HFFc6 (cell line): ENCODE measurements at places on chromosomes 11 and 22.

GRCh38 chr11:108468478-108468864, 1.1 kb upstream of the C11orf65 start:
- DNase-seq = no peak

GRCh38 chr11:47050284-47050683, 113.7 kb downstream of the CSTPP1 start:
- no peak for DNase-seq

GRCh38 chr11:131234221-131234620, 136.2 kb upstream of the NTM start:
- DNase-seq = no peak

DNA sequence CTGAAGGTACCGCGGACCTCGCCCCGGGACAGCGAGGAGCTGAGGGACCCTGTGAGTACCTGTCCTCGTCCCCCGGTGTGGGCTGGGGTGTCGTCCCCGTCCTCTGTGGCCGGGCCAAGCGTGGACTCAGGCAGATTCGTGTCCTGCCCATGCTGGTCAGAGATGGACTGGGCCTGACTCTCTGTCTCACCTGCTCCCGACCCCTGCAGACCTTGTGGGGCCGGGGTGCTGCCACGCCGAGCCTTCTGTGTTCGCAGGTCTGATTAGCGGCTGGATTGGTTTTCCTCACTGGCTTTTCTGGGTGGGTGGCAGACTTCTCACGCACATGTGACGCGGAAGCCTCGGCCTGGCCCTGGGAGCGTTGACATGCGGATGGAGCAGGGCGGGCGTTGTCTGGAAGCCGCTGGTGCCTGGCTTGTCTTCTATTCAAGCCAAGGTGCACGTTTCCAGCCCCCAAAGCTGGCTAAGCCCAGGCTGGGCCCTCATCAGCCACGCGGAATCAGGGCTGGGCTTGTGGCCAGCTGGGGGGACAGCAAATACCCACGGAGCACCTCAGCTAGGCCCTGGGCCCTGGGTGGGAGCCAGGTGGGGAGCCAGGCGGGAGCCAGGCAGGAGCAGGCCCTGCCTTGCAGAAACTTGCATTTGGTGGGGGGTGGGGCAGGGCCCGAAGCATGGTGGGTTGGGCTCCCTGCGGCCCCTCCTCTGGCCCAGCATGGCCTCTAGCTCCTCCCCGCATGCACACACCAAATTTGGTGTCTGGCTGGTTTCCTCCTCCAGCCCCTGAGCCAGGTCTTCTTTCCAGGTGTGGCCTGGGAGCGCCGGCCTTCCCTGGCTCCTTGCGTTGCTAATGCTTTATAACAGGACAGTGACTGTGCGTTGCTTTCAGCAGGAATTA, 7.0 kb downstream of the GRAMD4 start:
- DNase-seq = no peak

GRCh38 chr22:22074634-22075381, 92.2 kb upstream of the TOP3B start:
- DNase-seq = no peak

DNA sequence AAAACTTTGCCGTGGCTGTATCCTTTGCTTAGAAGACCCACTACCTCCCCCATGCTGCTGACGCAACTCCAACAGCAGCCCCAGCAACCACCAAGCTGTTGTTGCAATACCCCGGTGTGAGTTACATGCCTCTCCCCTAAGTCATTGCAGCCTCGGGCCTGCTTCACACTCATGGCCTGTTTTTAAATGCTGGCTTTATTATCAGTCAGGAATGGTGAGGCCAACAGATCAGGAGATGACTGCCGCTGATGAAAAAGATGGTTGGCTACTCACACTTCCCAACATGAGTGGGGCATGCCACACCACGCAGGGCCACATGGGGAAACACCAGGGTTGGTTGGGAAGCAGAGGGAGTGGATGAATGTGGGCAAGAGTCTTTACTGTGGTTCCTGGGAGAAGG, 171.5 kb upstream of the SYT13 start:
- peak; percentile 89 for DNase-seq

DNA sequence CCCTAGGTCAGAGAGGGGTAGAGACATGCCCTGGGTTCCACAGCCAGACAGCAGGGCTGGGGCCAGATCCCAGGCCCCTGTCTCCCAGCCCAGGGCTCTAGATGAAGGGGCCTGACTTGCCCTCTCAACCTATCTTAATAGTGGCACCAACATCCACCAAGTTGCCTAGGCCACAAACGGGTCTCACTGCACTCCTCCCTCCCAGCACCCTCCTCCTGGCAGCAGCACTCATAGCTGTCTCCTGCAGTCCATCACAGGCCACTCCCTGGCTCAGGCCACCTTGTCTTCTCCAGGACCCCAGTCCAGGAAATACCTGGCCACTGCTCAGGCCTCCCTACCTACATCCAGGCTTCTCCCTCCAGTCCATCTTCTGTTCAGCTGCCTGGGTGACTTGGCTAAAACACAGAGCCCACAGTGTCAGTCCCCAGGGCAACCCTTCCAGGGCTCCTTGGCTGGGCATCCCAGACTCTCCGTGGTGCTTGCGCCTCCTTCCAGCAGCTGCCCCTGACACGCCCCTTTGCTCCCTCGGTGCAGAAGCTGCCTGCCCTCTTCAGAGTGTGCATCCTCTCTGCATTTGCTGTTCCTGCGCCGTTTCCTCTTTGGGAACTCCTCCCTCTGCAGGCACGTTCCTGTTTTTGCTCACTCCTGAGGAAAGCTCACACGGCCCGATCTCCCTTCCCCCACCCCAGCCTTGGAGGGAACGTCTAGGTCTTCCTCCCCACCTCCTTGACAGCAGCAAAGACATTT, 40.5 kb downstream of the LRRC32 start:
- DNase-seq = peak; percentile 7

DNA sequence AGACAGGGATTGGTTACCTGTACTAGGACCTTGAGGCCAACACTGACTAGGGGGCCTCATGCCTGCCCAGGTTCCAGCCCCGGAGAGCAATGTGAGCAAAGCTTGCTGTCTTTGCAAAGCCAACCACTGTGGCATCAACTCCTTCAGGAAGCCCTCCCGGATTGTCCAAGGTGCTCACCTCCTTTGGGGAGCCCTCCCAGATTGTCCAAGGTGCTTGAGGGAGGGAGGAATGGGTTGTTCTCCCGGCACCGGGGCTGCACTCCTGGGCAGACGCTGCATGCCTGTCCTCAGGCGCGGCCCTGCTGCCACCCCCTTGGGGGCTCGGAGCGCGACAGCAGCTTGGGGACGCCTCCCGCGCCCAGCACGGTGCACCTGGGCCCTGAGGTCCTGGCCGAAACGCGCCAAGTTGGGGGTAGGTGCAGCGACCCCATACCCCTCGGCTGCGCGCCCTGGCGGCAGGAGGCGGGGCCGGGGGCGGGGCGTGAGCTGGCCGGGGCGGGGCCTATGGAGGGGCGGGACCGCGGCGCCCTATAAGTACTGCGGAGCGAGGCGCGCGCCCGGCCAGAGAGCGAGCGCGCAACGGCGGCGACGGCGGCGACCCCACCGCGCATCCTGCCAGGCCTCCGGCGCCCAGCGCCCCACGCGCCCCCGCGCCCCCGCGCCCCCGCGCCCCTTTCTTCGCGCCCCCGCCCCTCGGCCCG, at the start of gene CD81:
CD81 (plus strand) TSS at position 560 of the 701 bp plus-strand sequence. CDS start 240 bp downstream, outside the sequence.
- no peak for DNase-seq

DNA sequence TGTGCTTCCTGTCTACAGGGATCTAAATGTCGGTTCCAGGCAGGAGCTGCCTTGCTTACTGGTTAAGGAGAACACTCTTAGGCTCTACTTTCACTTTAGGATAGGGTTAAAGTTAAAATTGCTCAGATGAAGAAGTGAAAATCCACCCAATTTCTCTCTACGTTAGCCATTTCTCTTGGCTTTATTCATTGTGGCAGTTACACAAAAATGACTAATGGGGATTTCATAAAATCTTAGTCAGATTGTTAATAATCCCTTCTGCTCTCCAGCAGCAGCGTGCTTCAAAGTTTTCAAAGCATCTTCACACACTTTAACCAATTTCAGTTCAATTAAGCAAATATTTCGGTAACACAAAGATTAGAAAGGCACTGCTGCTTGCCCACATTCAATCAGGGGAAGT, 58.4 kb upstream of the RCN1 start:
- peak; percentile 24 for DNase-seq

DNA sequence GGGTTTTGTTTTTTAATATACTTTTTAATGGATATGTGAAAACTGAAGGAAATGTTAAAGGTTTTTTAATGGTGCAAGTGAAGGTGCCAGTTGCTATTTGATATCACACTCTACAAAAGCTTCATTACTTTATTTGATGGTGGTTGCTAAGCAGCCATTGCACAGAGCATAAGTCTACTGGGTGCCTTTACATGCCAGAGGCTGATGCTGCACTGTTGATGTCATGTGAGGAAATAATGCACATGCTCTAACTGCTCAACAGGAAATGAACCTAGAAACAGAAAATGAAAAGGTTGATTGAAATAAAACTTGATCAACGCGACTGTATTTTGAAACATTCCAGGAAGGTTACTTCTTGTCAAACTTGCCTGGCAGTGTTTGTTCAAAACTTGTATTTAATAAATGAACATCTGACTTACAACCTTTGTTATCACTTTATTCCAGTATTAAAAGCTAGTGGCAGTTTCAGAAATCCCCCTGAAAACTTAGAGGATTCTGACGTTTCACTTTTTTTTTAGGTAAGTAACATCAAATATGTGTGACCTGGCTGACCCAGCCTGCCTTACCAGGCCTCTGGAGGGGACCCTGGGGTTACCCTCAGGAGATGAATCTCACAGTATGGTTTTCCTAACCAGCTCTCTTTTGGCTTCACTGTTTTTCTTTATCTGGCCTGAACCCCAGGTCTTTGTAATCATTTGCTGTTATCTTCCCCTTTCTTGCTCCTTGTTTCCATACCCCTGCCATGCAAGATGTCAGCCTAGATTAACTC, 2.4 kb upstream of the ATP5MG start:
- DNase-seq = no peak

DNA sequence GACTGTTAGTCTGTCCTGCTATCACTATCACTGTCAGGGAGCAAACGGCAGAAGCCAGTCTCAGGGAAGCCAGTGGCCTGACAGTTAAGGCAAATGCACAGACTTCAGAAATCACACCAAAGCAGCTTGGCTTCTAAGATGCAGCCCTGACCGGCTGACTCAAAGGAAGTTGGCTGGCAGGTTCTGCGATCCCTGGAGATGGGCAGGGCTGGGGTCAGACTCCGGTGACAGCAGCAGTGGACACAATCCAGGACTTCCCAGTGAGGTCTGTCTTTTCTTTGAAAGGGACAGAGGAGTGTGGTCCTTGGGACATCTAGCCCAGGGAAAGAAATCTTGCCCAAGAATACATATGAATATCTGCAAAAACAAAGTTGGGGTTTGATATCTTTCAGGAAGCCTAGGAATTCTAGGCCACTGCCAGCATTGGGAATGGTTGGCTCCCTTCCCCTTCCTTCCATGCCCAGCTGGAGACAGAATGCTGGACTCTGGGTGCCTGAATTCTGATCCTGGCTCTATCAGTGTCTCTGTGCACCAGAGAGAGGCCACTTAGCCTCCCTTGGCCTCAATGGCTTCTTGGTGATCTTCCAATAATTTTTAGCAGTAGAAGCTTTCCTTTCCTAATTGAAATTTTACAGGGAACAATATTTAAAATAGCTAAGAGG, 108.9 kb downstream of the KIRREL3 start:
- DNase-seq = peak; percentile 10

GRCh38 chr22:25881210-25881755, 139.3 kb downstream of the MYO18B start:
- no peak for DNase-seq

- DNase-seq = peak; percentile 36
Measured at GRCh38 chr22:46791201-46791731, 28.8 kb downstream of the TBC1D22A start.

- no peak for DNase-seq
Measured at GRCh38 chr11:34316347-34317035, 41.3 kb downstream of the ABTB2 start.

- DNase-seq = no peak
Measured at GRCh38 chr11:41486424-41486823, 27.0 kb upstream of the LRRC4C start.

DNA sequence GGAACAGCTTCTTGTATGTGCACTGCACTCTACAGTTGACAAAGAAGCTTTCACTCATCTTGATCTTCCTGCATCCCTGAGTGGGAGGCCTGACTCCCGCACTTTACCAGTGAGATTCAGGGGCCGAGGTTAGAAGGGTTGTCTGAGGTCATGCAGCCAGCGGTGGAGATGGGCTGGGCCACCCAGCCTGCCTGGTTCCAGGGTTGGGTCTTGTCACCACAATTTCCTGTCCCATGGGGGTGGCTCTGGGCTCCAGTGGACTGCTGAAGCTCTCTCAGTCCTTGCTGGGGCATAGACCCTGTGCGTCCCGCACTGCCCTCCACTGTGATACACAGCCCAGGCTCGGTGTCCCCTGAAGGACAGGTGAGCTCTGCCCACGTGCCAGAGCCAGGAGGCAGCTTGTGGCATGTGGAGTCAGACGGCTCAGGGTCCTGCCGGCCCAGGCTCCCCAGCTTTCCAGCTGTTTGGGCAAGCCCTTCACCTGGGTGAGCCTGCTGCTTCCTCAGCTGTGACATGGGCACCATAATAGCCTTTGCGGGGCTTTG, 6.9 kb upstream of the MYO7A start:
- no peak for DNase-seq

- no peak for DNase-seq
Measured at GRCh38 chr11:17252704-17253103, 23.8 kb upstream of the NUCB2 start.

DNA sequence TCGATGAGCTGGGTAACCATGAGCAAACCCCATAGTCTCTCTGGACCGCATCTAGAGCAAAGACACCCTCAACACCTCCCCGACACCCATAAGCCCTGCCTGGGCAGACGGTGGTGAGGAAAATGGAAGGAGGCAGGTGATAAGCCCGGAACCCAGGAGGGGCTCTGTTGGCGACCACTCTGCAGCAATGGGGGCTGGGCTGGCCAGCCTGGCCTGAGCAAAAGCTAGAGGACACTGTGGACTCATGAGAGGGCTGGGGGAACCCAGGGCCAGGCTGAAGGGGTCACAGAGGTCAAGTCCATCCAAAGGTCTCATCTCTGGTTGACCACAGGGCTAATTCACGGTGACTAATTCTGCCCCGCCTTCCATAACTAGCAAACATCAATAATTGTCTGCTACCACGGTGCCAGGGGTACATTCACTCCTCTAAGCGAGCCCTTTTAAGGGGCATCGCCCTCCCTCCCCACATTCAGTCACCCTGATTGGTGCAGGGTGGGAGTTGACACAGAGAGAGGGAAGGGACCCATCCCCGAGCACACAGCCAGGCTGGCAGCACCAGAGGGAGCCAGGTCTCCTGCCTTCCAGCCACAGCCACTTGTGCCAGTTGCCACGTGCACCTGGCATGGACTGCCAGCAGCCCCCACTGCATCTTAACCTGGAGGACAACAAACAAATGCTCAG, 4.0 kb downstream of the PYGM start:
- no peak for DNase-seq

- DNase-seq = no peak
Measured at GRCh38 chr11:57645689-57646085, 4.0 kb downstream of the YPEL4 start.

GRCh38 chr22:38222797-38223119, 21.0 kb downstream of the MAFF start:
- no peak for DNase-seq

- DNase-seq = peak; percentile 56
Measured at GRCh38 chr11:75233754-75234172, 6.8 kb upstream of the TPBGL start.

GRCh38 chr11:83827940-83828554, 541.9 kb upstream of the CCDC90B start:
- peak; percentile 42 for DNase-seq

- peak; percentile 51 for DNase-seq
Measured at GRCh38 chr22:28440592-28441390, 238.8 kb downstream of the TTC28 start.

GRCh38 chr22:45285263-45286058, 712 bp downstream of the UPK3A start:
- DNase-seq = no peak

GRCh38 chr22:29128891-29129807, 56.3 kb downstream of the KREMEN1 start:
- DNase-seq = peak; percentile 16

- no peak for DNase-seq
Measured at GRCh38 chr11:119172513-119172912, 4.0 kb downstream of the NLRX1 start.
